ENCODE measurements at places on chromosomes 11 and 22.

GRCh38 chr11:110198031-110198729 is 98.2 kb downstream of the RDX start:
- no peak for DNase-seq

DNA sequence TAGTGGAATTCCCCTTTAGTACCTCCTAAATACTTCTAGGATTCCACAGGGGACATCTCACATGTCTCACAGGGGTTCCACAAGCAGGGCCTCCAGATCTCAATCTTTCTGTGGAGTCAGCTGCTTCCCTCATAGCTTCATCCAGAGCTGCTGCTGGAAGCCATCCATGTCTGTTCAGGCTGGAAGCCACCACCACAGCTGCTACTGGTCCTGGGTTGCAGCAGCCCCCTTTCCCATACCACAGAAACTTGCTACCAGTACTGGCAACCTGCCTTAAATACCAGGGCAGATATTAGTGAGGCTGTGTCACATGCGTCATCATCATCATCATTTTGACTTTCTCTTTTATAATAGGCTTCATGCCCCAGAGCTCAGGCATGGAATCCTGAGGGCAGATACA is 242.7 kb upstream of the NCAM1 start:
- no peak for DNase-seq

- DNase-seq = no peak
These were observed 215.2 kb upstream of the MPPED2 start for GRCh38 chr11:30801357-30801756.

GRCh38 chr11:69318093-69318420 is 24.1 kb downstream of the MYEOV start:
- no peak for DNase-seq

GRCh38 chr11:115676768-115677167 is 172.6 kb upstream of the CADM1 start:
- DNase-seq = no peak

DNA sequence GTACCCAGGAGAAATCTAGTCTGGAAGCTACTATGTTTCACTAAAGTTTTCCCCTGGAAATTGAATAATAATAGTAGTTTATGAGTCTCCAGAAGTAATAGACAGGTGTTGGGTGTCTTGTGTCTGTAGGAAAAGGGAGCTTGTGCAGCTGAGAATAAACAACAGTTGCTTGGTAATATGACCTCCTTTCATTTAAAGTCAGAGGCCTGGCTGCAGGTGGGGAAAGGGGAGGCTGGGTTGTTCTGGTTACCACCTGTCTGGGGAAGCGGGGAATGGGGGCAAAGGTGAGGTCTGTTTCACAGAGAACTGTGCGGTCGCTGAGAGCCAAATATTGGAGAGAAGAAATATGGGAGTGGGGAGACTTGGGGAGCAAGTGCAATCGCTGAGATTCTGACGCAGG is 3.3 kb upstream of the GRAMD1B start:
- DNase-seq = peak; percentile 21

- DNase-seq = peak; percentile 37
These were observed 7.1 kb upstream of the VWA5A start for GRCh38 chr11:124108156-124108555.

DNA sequence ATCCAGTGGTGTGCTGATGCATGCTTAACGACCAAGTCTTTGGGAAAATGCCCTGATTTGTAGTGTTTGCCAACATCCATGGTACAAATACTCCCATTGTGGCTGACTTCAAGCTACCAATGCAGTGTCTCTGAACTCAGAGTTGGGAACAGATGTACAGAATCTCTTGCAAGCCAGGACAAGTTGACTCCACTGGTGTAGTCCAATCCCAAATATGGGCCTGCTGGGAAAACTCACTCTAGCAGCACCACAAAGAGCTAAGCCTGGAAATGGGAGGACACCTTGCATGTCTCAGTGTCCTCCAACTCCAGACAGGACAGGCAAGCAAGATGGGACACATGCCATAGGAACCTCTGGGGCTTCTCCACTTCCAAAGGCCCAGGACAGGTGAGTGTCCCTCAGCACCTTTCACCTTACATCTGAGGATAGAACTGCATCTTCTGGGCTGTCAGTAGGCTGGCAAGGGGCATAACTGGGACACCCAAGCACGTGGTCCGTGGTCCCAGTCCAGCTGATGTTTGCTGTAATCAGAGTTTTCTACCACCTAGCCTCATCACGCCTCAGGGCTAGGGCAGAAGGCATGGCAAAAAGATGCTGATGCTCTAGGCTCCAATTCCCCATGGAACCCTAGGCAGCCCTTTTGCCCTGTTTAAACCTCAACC is 6.5 kb downstream of the LMO1 start:
- DNase-seq = no peak

DNA sequence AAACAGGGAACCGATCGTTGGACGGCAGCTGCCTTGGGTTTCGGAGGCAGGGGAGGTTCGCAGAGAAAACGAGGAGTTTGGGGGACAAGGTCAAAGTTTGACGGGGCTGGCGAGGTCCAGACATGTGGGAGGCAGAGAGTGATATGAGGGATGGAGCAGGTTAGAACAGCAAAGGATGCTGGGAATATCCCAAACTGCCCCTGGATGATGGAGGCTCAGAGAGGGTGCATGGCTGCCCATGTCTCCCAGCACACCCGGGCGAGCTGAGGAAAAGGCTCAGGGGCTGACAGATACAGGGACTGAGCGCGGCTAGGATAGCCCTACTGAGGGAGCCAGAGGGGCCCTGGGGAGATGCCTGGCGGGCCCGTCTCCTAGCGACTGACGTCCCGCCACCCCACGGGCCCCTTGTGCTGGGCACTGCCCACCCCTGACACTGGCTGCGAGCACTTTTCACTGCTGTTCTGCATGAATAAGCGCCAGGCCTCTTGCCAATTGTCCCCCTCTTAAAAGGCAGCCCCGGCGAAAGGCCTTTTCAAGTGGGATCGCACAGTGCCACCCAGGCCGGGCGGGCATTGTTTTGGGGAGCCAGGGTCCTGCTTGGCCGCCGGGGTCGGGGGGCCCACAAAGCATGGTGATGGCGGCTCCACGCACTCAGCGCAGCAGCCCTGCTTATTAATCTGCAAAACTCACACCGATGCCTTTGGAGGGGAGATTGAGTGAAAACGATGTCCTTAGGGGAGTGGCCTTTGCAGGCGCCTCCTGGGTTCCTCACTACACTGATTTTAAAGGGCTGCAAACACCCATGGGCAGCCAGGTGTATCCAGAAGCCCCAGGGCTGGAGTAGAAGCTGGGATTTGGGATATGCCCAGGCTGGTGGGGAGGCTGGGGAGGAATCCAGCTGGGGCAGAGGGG is 90.0 kb upstream of the LINC01488 start:
- no peak for DNase-seq

DNA sequence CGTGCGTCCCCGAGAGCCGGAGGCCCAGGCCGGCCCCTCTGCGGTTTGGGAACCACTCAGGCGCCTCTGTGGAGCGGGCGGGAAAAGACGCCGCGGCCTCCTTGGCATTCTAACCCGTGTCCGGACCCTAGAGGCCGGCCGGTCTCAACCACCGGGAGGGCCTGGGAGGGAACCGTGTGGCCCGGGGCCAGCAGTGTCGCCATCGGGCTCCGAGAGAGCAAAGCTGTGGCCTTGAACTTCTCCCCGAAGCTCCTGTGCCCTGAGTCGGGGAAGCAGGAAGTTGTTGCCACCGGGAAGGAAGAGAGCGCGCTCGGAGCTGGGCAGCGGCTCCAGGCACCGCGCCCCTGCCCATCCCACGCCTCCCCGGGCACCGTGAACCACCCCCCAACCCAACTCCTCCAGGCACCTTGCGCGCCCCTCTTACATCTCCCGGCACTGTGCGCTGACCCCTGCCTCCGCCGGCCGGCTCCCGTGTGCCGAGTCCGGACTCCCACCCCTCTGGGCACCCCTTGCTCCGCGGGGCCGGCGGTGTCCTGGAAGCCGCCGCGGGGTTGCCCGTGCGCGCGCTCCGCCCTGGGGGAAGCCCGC is 80.0 kb upstream of the PPARA start:
- no peak for DNase-seq

DNA sequence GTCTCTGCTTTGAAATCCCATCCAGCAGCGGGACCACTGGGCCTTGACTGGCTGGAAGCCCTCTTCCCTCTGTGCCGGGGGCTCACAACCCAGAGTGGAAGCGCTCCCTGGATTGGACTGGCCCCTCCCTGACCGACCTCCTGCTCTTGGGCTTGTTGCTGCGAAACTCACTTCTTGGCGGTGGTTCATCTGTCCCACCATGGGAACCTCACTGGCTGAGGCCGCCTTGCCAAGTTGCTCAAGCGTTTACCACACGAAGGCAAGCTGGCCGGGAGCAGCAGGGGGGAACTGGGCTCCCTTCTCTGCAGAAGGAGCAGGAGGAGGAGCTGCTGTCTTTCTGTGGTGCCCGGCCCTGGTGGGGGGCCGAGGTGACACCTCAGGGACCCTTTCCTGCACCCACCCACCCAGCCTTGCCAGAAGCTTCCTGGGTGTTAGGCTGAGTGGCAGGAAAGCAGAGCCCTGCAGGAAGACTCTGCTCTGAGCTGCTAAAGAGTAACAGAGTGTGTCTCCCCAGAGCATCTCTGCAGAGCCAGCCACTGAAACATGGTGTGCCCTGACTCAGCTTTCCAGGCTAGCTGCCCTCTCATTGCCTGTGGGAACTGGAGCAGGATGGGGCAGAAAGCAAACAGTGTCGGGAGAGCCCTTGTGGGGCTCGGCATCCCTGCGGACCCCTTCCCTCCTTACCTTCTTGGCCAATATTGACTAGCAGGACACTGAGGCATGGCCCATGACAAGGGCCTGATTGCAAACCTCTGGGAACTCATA is 88.5 kb upstream of the ALX4 start:
- DNase-seq = no peak

GRCh38 chr22:25666308-25666707 is 75.7 kb upstream of the MYO18B start:
- DNase-seq = no peak

DNA sequence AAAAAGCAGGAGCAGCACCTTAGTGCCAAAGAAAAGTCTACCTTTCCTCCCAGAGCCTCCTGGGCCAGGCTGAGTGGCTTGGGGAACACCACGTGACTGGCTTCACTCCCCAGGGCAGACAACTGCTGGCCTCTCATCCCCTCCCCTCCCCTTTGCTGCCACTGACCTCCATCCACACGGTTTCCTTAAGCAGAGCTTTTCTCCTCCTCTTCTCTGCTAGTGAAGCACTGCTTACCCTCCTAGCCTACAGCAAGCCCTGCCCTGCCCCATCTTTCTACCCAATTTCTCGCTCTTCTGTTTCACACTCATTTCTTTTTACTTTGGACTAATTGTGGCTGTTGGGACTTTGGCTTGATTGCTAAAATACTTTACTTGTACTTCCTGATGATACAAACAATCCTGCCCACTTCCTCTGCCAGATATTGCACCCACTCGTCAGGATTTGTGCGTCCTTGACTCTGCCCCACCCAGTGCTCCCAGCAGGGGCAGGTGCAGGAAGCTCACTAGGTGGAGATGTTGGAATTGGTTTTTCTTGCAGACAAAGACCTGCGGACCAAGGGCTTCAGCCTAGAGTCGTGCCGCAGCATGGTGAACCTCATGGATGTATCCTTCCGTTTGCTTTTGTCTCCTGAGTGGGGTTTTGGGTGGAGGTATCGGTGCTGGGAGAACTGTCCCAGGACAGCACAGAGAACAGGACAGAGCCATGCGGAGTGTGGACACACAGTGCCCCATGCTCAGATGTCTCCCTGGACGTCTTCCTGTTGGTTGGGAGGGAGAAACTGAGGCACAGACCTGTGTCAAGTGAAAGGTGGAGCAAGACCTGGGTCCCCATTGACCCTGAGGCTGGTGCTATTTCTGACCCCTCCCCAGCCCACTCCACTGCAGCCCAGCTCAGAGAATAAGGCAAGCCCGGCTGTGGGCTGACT is 27.3 kb downstream of the CAPN1 start:
- DNase-seq = no peak

DNA sequence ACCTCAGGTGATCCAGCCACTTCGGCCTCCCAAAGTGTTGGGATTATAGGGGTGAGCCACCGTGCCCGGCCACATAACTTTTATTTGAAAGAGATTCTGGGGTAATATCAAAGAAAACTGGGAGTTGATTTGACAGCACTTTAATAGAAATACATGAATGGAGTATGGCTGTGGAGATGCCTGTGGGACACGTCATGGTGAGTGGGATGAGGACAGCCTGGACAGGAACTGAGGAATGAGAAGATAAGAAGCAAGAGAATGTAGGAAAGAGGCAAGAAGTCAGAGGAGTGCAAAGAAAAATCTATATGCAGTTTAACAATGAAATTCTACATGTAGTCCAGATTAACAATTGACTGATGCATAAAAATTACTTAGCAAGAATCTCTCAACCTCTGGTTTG is 31.0 kb downstream of the SLC22A6 start:
- DNase-seq = no peak

- no peak for DNase-seq
These were observed 29.5 kb downstream of the KCNJ1 start for GRCh38 chr11:128837627-128838026.

DNA sequence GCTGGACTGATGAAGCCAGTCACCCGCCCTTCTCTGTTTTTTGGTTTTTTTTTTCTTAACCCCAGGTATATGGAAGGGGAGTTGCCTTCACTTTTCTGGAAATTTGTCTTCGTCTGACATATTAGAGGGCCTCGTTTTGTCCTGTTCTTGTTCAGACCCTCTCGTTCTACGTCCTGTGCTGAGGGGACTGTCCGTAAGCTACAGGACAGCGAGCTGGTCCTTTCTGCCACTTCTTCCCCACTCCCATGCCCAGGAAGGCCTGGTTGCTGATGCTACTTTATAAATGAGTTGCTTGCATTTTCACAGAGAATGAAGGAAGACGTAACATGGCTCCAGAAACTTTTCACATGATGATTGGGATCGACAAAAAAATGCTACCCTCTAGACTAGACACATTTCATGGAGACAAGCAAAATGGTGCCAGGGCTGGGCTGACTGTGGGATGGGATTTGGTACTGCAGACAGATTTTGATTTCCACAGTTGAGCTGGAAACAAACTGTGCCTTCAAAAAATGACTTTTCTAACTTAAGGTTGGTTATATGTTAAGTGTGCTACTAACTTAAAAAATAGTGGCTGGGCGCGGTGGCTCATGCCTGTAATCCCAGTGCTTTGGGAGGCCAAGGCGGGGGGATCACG is 27.2 kb upstream of the CRKL start:
- DNase-seq = no peak

DNA sequence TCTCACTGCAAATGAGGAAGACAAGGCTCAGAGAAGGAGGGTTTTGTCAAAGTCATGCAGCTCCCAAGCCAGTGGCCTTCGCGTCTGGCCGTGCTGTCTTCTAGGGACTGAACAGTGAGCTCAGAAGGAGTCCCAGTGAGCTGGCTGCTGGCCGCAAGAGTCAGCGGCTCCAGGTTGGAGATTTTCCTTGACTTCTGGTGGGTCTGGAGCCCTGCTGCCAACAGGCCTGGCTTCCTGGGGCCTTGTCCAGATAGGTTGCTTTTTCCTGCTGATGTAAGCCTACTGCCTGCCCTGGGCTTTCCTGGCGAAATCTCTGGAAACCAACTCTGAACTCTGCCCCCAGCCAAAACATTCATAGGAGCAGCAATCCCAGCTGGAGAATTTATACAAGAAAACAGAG is 272.7 kb upstream of the CADM1 start:
- no peak for DNase-seq

- no peak for DNase-seq
These were observed 117.4 kb downstream of the SGSM3 start for GRCh38 chr22:40487663-40488249.

GRCh38 chr11:75532200-75533048 is 6.7 kb upstream of the GDPD5 start:
- peak; percentile 70 for DNase-seq

All from NCI-H774 (cell line).